ENCODE measurements at places on chromosomes 3 and 15. TPM values are rescaled to one million over a fixed set of nuclear protein-coding genes. Genes with fewer than 3 reads are reported as not detected.
A peak's percentile ranks its signal among the peaks of the same experiment; 100 is the strongest.

Gene CCRL2
- total RNA-seq, result not detected

DNA sequence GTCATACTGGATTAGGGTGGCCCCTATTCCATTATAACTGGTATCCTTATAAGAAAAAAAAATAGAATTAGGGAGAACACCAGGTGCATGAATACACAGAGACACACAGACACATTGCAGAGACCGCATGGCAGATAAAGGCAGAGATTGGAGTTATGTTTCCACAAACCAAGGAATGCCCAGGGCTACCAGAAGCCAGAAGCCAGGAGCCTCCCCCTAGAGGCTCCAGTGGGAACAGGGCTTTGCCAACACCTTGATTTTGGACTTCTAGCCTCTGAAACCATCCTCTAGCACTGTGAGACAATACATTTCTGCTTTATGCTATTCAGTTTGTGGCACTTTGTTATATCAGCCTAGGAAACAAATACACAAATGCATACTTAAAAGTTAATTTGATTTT lies 10.4 kb downstream of the GOLM2 start:
- H3K36me3 ChIP-seq, result no peaks in the 10 kb centered on the region
- peak; percentile 52 for DNase-seq
- no peak overlapping the region for H3K27ac ChIP-seq
- peaks cover 16% of the 10 kb centered on the region for H3K4me1 ChIP-seq

GRCh38 chr3:38127611-38128302 lies 9.2 kb downstream of the ACAA1 start:
- H3K4me3 ChIP-seq, result no peak overlapping the region
- no peak for DNase-seq
- H3K36me3 ChIP-seq, result peaks cover 56% of the 10 kb centered on the region
- no peaks in the 10 kb centered on the region for H3K4me1 ChIP-seq

DNA sequence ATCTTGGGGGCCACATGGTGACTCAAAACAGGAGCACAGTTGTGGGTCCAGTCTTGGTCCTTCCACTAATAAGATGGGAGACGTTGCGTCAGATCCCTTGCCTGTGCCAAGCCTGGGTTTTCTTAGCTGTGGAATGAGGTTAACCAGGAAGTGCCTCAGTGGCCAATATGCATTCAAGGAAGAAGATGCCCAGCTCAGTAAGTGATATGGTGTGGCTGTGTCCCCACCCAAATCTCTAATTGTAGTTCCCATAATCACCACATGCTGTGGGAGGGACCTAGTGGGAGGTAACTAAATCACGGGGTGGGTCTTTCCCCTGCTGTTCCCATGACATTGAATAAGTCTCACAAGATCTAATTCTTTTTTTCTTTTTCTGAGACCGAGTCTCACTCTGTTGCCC lies 6.4 kb downstream of the ALG1L2 start:
- no peak for DNase-seq
- H3K36me3 ChIP-seq, result no peaks in the 10 kb centered on the region
- H3K4me1 ChIP-seq, result no peaks in the 10 kb centered on the region
- 0 out of 2 replicates have a peak, but pooled peaks cover 4% of the 10 kb centered on the region for H3K27me3 ChIP-seq
- H3K27ac ChIP-seq, result no peak overlapping the region
- H3K4me3 ChIP-seq, result no peak overlapping the region

- peaks cover 34% of the 10 kb centered on the region for H3K27me3 ChIP-seq
- no peak overlapping the region for H3K4me3 ChIP-seq
- H3K4me1 ChIP-seq, result peaks cover 86% of the 10 kb centered on the region
- H3K27ac ChIP-seq, result no peak overlapping the region
Observed at GRCh38 chr3:128276577-128277183, 123.4 kb downstream of the EEFSEC start.

GRCh38 chr3:169780742-169781141 lies 7.5 kb downstream of the MYNN start:
- H3K4me3 ChIP-seq, result no peak overlapping the region
- H3K36me3 ChIP-seq, result peaks cover 64% of the 10 kb centered on the region
- H3K4me1 ChIP-seq, result peaks cover 10% of the 10 kb centered on the region
- no peak overlapping the region for H3K27ac ChIP-seq
- DNase-seq, result no peak

GRCh38 chr15:59339252-59339672 lies 33.4 kb downstream of the MYO1E start:
- peaks cover 23% of the 10 kb centered on the region for H3K4me1 ChIP-seq
- peaks cover 7% of the 10 kb centered on the region for H3K36me3 ChIP-seq
- no peak overlapping the region for H3K27ac ChIP-seq
- no peak overlapping the region for H3K4me3 ChIP-seq

DNA sequence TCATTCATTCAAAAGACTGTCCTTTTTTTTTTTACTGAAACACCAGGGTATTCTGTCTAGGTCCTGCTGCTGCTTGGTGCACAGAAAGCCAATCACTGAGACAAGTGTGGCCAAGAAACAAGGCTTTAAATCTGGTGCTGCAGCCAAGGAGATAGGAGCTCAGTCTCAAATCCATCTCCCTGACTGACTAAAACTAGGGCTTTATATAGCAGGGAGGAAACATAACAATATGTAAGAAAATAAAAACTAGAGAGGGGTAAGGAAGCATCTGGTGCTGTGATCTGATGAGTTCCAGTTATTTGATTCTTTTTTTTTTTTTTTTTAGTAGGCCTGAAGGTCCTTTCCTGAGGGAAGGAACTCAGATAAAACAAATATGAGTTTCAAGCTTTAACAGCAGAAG lies 139.8 kb downstream of the ATG7 start:
- no peak overlapping the region for H3K27ac ChIP-seq
- H3K4me1 ChIP-seq, result no peaks in the 10 kb centered on the region
- DNase-seq, result no peak
- peaks cover 37% of the 10 kb centered on the region for H3K36me3 ChIP-seq
- H3K27me3 ChIP-seq, result no peaks in the 10 kb centered on the region

DNA sequence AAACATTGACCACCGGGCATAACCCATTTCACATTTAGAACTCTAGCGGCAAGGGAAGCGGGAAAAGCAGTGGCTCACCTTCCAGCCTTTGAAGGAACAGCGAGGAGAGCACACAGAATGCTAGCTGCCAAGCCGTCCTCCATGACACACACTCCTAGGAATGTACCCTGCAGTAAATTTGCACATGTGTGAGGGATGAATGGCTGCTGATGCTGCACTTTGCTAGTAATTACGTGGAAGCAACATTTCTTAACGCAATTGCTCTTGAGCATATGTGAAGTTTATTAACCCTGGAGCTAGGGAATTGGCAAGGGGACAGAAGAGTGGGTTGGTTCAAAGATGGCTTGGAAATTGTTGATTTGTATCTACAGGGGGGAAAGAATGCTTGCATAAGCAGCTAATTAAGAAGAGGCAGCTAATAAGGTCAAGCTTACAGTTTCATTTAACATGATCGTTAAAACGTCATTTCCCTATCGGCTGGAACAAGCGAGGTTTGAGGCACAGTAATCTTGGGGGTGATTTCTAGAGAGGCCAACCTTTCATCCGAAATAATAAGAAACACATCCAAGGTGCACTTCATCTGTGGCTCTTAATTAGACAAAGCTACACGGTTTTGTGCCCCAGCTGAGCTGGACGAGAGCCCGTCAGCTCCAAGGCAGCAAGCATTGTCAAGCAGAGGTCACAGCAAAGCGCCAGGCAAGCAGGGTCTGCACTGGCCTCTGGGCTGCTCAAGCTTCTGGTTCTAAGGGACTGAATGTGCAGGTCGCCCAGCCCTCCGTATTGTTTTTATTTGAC lies 123.4 kb downstream of the CHSY1 start:
- no peak for DNase-seq
- no peak overlapping the region for H3K27ac ChIP-seq
- H3K4me1 ChIP-seq, result peaks cover 27% of the 10 kb centered on the region

DNA sequence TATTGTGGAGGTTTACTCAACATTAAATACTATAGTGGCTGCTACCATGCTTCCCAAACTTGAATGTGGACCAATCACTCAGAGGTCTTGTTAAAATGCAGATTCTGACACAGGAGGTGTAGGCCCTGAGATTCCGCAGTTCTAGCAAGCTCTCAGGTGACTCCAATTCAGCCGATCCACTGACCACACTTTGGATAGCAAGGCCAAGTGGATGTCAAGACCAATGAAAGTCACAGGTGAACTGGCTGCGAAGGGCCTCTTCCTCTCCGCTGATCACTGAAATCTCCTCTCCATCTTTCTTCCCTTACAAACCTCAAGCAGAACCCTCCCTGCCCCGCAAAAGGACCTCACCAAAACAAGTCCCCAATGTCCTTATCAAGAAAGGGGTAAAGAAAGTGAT lies 9.2 kb upstream of the CHST2 start:
- H3K4me1 ChIP-seq, result no peaks in the 10 kb centered on the region
- DNase-seq, result no peak
- H3K27ac ChIP-seq, result no peak overlapping the region

DNA sequence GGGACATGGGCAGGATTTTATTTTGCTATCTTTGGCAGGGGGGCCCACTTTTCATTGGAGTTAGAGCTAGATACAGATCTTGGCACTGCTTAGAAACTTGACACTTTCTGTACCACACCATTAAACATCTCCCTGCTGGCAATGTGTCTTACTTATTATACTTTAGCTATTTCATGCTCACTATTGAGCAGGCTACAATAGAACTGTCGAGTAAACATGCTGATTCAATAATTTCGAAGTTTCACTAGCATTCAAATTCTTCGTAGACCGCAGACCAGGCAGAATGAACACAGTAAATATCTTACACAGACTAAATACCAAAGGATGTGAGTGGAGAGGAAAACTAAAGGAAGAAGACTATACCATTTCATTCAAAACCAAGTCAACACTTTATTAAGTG lies 180.8 kb downstream of the UNC13C start:
- no peaks in the 10 kb centered on the region for H3K36me3 ChIP-seq
- no peaks in the 10 kb centered on the region for H3K4me1 ChIP-seq
- no peaks in the 10 kb centered on the region for H3K27me3 ChIP-seq
- no peak overlapping the region for H3K4me3 ChIP-seq
- no peak overlapping the region for H3K27ac ChIP-seq
- no peak for DNase-seq
